ENCODE measurements at places on chromosomes 4 and X.

DNA sequence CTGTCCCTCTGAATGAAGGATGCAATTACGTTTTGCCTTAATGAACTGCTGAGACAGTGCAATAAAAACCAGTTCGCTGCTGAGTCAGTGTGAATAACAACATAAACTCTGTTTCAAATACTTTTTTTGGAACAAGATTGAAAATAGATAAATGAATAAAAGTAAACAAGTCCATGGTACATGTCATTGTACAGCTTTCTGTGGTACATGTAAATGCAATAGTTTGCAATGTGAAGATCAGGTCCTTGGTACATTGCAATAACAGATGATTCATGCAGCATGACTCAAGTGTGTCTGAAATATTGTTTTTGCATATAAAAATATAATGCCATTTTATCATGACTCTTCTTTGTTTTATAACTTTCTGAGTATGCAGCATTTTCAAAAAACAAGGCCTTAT is 193.4 kb upstream of the PACRGL start:
- no peak for DNase-seq

DNA sequence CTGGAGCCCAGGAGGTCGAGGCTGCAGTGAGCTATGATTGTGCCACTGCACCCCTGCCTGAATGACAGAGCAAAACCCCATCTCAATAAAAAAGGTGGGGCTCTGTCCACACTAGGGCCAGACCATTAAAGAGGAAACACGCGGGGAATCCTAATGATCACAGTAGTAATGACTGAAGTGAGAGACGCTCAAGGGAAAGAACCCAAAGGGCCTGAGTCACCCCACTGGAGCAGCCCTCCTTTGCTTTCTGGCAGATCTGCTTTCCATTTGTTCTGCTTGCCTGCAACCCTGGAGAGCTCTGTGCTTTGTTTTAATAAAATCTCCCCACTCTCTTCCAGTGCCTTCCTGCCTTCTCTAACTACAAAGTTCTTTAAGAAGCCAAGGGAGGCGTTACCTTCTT is 5.0 kb downstream of the TFDP3 start:
- DNase-seq: no peak

DNA sequence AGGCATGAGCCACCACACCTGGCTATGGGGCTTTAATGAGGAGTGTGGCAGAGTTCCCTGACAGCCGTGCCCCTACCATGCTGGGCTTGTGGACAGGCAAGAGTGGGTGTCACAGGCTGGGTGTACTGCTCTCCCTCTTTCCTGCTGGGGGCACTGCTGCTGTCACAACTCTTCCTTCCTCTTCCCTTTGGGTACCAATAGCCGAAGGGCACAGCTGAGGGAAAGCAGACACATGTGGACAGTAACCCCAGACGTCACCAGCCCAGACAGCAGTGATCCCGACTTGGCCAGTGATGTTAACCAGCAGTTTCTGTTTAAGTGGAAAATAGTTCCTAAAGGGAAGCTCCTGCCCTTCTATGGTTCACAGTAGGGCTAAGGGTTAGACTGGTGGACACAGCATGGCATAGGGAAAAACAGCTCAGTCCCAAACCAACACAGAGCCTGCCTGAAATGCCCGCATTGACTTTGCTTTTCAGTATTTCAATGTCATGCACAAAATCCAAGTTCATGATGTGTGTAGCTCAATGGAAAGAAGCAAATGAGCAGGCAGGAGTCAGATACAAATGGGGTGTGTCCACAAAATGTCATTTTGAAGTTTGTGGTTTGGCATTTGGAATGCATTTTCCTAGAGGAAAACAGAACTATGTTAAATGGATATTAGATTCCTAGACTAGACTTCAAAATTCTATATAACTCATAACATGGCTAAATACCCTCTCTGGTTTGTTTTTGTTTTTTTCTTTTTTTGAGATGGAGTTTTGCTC is 24.9 kb upstream of the DDX3X start:
- DNase-seq: no peak

GRCh38 chr4:145716661-145717200 is 36.8 kb downstream of the C4orf51 start:
- DNase-seq: no peak

DNA sequence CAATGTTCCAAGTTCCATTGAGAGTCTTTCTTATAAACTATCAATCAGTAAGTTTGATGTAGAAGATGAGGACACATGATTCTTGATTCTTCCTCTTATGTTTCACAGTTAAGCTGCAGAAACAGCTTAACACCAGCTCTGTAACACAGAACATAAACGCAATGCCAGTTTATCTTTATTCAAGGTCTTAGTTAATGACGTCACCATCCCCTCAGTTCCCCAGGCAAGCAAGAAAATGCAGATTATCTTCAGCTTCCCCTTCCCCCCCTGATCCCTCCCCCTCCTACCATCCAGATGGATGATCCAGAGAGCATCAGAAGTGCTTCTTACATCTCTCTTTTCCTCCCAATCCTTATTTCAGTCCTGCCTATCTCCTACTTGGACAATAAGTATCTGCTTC is 4.4 kb upstream of the SH3RF1 start:
- DNase-seq: no peak

DNA sequence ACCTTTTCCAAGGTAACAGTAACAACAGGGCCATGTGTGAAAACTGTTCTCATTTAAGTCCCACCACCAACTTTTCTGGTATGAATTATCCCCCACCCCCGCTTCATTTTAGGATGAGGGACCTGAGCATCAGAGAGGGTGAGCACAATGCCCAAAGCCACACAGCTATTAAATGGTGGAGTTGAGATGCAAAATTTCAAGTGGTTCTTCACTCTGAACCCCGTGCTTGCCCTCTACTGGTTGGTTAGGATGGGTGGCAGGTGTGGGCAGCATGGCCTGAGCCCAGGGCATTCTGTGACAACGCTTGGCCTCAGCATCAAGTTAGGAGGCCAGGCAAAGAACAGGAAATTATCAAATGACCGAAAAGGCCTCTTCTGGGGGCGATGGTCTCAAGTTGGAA is 33.5 kb downstream of the MED28 start:
- no peak for DNase-seq

GRCh38 chr4:122614621-122615020 is 6.2 kb downstream of the IL21 start:
- DNase-seq: no peak

DNA sequence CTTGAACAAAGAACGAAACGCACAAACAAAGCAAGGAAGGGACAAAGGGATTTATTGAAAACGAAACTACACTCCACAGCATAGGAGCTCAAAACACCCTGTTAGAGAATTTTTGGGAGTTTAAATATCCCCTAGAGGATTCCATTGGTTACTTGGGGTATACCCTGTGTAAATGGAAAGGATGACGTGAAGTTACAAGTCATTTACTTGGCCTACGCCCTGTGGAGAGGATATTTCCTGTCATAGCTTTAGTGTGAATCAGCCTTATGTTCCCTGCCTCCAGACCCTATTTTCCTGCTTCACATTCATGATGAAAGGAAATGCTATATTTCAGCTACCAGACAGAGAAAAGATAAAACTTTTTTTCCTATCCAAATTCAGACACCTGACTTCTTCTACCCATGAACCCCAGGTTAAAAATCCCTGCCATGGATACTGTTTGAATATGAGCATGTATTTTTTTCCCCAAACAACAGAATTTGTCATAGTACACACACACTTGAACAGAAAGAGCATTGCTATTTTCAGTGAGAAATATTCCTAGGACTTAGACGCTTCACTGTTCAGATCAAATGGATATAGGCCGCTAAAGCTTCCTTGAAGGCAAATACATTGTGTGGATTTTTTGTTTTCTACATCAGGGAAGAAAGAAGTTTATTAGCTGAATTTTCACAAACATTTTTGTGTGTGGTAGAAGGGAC is 20.4 kb downstream of the PIN4 start:
- no peak for DNase-seq

GRCh38 chr4:61520681-61521160 is 320.6 kb downstream of the ADGRL3 start:
- no peak for DNase-seq

GRCh38 chr4:184598753-184599491 is 50.3 kb downstream of the CASP3 start:
- no peak for DNase-seq

DNA sequence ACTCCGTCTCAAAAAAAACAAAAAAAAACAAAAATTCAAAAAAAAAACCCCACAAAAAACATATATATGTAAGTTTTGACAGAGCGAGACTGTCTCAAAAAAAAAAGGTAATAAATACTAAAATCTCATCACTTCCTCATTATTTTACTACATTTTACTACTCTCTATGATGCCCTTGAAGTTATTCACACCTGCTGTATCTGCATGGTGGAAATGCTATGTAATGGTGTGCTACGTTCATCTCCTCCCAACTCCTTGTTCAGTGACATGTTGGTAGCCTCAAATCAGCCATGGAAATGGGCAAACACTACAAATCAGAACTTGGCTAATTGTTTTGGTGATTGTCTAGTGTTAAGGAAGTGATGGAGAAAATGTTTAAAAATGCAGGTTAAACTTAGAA is 11.8 kb downstream of the RPS4X start:
- no peak for DNase-seq

GRCh38 chr4:13706120-13706519 is 78.6 kb upstream of the BOD1L1 start:
- DNase-seq: no peak

DNA sequence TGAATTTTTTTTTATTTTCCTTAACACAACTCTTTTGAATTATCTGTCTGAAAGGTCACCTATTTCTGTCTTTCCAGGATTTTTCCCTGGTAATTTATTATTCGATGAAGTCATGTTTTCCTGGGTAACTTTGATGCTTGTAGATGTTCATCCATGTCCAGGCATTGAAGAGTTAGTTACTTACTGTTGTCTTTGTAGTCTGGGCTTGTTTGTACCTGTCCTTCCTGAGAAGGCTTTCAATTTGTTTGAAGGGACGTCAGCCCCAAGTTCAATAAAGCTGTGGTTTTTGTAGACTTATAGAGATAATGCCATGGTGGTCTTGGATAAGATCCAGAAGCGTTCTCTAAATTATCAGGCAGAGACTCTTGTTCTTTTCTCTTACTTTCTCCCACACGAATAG is 252.4 kb upstream of the ARHGAP24 start:
- no peak for DNase-seq

- no peak for DNase-seq
Measured at GRCh38 chrX:65607070-65607742, 60.2 kb upstream of the MSN start.

- no peak for DNase-seq
Measured at GRCh38 chrX:39983715-39984114, 114.0 kb downstream of the BCOR start.

DNA sequence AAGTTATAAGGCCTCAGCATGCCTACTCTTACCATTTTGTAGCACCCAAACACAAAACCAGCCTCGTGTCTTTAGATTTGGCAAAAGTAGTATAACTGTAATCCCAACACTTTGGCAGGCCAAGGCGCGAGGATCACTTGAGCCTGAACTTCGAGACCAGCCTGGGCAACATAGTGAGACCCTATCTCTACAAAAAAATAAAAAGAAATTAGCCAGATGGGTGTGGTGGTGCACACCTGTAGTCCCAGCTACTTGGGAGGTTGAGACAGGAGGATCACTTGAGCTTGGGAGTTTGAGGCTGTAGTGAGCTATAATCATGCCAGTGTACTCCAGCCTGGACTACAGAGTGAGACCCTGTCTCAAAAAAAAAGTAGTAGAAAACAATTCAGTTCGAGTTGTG is 17.6 kb downstream of the SYAP1 start:
- DNase-seq: no peak

DNA sequence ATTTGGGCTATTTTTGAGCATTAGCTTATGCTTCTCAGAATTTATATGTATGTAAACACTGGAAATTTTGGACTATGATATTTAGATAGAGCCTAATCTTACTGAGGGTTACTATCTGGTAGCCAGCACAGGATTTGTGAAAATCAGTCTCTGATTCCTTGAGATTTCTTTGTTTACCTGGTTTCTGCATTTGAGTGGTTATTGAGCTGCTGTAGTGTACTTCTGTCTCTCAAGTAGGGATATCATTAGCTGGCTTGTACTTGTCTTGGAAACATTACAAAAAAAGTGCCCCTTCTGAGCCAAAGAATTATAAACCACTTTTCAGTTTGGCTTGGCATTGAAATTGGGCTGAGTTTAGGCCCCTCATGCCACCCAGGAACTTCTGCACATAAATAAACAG is 49.7 kb downstream of the TLL1 start:
- no peak for DNase-seq

DNA sequence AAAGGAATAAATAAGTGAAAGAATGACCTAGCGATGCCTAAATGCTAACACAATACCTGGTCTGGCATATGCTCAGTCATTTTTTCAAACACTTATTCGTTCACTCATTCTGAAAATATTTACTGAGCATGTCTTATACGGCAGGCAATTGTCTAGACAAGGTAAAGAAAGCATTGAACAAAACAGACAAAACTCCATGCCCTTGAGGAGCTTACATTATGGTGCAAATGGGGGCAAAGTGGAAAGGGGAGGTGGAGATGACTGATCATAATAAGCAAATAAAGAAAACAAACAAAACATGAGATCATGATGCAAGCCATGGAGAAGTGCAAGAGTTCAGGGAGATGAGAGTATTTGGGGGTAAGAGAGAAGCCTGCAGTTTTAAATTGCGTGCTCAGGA is 334.6 kb upstream of the PPARGC1A start:
- no peak for DNase-seq

GRCh38 chr4:47839259-47839658 is 1.4 kb upstream of the CORIN start:
- no peak for DNase-seq

DNA sequence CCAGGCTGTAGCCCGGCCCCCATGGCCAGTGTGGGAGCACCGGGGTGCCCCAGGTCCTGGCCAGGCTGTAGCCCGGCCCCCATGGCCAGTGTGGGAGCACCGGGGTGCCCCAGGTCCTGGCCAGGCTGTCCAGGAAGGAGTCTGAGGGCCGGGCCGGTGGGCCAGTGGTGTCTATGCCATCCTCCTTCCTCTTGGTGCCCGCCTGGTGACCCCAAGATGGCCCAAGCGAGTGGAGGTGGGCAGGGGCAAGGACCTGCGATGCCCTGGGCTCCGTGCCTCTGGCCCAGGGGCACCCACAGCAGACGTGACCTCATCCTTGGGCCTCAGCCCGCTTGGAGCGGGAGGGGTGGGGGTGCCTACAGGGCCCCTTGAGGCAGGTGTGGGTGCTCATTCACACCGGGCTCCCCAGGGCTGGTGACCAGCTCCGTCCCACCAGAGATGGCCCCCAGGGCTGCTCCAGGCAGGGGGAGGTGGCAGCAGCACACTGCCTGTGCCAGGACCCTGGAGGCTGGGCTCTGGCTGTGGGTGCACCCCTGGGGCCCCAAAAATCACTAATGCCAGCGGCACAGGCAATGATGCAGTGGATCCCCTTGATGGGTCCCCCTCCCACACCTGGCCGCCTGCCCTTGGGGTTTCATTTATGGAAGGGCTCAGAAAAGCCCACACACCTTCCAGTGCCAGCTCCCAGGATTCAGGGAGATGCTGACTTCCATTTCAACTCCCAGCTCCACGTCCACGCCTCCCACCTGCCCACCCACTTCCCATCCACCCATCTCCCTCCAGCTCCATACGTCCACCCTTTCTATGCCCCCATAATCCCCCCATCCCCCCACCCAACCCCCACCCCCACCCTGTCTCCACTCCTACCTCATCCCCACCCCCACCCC is 35.8 kb downstream of the TACC3 start:
- no peak for DNase-seq
